ENCODE measurements at places on chromosomes 5 and 9.

DNA sequence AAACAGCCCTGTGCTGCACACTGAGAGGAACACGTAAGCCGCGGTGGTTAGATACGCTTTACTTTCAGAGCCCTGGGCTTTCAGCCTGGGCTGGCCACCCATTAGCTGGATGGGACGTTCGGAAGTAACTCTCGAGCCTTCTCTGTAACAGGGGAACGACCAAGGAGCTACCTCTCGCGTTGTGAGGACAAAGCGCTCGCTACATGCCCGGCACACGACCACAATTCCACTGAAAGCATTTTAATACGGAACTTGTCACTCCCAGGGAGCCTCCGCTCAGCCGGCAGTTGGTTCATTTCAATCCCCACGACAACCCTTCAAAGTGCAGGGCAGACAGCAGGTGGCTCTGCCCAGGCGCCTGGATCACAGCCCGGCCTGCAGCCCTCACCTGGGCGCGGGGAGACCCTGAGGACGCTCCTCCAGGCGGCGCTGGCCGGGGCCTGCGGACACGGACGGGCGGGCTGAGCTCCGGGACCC lies 368 bp downstream of the SURF1 start:
- DNase-seq = no peak

DNA sequence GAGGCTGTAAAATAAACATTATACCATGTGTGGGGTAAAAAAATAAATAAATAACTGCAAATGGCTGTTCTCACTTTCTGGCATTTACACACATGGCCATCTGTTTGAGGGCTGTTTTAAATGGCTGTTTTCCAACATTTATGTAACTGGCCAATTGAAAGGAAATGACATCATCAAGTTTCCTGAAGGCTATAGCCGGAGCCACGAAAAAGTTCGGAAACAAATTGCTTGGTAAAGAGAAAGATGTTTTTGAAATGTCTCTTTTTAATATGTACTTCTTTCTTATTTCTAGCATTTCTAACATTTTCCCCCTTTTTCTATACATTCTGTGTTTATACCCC lies 95.4 kb upstream of the DAB2 start:
- DNase-seq = no peak

GRCh38 chr5:169628892-169629291 lies 8.2 kb upstream of the DOCK2 start:
- no peak for DNase-seq

DNA sequence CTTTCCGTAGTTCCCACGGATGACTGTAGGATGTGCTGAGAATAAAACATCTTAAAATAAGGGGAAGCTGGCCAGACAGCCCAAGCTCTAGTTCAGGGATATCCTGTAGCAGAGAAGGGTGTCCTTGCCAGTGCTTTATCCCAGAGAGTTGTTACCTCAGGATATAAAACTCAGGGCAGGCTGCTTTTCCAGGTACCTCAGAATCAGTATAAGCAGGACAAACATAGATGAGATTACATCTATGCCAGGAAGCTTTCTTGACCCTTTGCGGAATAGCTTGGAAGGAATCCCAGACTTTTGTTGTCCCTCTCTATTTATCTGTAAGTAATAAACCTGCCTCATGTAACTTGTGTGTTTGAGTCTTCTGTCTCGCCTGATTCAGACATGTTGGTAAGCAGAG lies 565.7 kb downstream of the PRDM9 start:
- no peak for DNase-seq

- DNase-seq = peak; percentile 52
These were observed 100.7 kb downstream of the SUSD1 start for GRCh38 chr9:112074250-112075008.

GRCh38 chr5:57276353-57276752 lies 102.5 kb downstream of the GPBP1 start:
- no peak for DNase-seq

DNA sequence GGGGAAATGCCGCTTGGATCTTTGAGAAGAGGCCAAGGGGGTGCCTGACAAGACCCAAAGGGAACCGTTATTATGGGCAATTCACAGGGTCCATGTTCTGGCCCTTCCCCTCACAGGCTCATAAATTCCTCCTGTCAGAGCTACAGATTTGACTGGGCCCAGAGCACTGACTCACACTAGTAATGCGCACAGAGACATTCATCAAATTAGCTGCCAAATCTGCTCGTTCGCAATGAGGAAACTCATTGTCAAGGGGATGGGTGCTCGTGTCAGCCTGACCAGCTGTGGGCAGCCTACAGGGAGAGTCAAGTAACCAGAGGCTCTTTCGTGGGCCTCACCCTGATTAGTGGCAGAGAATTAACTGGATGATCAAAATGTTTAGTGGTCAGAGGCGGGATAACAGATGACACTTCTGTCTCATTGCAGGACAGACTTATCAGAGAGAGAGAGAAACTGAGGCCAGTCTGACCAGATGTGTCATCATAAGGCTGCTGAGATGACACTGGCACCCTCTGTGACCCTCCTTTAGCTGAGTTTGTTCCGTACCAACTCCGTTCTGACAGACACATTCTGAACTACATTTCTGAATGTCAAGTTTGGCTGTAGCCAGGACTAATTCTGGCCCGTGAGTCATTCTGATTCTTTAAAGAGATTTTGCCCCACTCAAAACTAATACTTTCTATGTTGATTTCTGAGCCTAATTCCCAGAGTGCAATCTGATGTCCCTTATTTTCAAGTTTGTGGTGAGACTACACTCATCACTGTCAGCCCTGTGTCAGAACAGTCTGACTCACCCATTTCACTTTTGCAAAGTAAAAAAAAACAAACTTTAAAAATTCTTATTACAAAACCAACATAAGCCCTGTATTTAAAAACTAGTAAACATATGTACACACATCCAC lies 377.1 kb downstream of the ACTL7B start:
- DNase-seq = no peak

GRCh38 chr5:137122558-137122957 lies 376.6 kb downstream of the SPOCK1 start:
- DNase-seq = no peak

- DNase-seq = no peak
These were observed 984 bp downstream of the STXBP1 start for GRCh38 chr9:127612939-127613582.

- no peak for DNase-seq
These were observed 4.1 kb upstream of the WWC1 start for GRCh38 chr5:168287362-168287761.

GRCh38 chr5:141790630-141791029 lies 87.6 kb downstream of the PCDH1 start:
- DNase-seq = no peak

DNA sequence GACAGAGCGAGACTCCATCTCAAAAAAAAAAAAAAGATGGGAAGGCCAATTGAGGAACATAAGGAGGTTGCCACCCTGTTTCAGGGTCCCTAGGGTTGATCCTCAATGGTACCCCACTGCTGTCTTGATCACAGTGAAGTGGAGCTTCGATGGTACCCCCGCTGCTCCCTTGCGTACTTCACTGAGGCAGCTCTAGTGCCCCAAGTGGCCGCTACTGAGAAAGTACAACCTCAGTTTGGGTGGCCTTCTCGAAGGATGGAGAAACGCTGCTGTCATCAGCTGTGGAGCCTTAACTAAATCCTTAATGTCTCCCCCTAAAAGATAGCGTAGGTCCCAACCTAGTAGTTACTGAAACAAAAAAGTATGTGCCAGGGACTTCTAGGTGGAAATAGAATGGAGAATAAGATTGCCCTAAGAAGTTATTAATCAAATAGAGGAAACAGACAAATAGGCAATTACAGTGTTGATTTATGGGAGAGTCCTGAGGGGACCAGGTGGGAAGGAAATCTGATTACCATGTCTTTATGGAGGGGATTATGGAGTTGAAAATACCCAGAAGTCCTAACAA lies 6.3 kb downstream of the TESK1 start:
- peak; percentile 28 for DNase-seq

GRCh38 chr9:133384736-133385321 lies 8.7 kb downstream of the STKLD1 start:
- DNase-seq = no peak

GRCh38 chr5:32840606-32841005 lies 129.5 kb downstream of the NPR3 start:
- DNase-seq = no peak

- no peak for DNase-seq
These were observed 10.4 kb upstream of the GLIPR2 start for GRCh38 chr9:36126016-36126730.
